Stimulated activated CD8-positive, alpha-beta memory T cell treated with anti-CD3 and anti-CD28 coated beads, Interleukin-2, amount 100 ng/mL, for 48 hours (primary cell): ENCODE measurements at places on chromosomes 2 and 18.

- DNase-seq: peak; percentile 58
Observed at GRCh38 chr2:74334931-74335333, 8.3 kb downstream of the SLC4A5 start.

DNA sequence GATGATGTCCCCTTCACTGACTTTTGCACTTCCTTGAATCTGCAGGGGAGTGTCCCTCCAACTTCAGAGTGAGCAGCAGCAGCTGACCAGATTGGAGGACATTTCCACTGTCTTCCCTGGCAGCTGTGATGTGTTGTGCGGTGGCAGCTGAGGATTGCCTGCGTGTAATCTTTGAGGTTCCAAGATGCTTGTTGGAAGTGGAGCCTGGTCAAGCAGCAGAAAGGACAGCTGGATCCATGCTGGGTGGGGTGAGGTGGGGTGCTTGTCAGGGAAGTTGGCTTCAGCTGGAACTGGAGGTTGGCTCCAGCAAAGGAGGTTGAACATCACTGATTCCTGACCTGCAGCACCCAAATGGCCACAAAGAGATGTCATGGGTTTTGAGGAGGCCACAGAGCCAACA, 64.8 kb downstream of the ST3GAL5 start:
- no peak for DNase-seq

GRCh38 chr18:3107740-3108151, 94.8 kb upstream of the LPIN2 start:
- no peak for DNase-seq

GRCh38 chr2:38433607-38433975, 56.5 kb upstream of the ATL2 start:
- DNase-seq: no peak

DNA sequence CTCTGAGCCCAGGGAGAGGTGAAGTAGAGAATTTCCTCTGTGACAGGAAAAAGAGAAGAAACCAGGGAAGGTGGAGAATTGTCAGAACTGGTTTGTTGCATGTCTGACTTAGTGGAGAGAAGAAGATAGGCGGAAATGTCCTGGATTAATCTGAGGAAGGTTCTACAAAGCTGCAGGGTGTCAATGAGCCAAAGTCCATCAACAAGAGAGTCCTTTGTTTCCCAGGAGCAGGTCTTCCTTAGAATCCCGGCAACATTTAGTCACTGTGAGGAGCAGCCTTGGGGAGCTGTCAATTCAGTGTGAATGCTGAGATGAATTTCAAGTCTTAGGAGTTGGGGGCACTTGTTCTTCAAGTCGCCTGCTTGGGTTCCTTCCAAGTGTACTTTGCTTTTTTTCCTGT, 88.4 kb upstream of the CELF4 start:
- no peak for DNase-seq

GRCh38 chr2:27118525-27119329, at the start of gene CGREF1:
Gene CGREF1 (minus strand): TSS chr2:27119128. CDS start chr2:27104366, 14,762 bp downstream.
- no peak for DNase-seq

DNA sequence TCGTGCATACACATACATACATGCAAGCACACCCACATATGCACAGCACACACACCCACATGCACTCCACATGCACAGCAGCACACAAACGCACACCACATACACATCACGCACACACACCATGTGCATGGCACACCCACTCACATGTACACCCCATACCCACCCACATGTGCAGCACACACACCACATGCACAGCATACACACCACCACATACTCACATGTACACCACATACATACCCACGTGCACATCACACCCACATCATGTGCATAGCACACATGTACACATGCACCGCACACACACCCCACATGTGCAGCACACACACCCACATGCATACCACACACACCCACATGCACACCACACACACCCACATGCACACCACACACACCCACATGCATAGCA, 132.0 kb upstream of the RGPD4 start:
- DNase-seq: no peak

- no peak for DNase-seq
Observed at GRCh38 chr18:62490967-62491695, 31.7 kb upstream of the ZCCHC2 start.

DNA sequence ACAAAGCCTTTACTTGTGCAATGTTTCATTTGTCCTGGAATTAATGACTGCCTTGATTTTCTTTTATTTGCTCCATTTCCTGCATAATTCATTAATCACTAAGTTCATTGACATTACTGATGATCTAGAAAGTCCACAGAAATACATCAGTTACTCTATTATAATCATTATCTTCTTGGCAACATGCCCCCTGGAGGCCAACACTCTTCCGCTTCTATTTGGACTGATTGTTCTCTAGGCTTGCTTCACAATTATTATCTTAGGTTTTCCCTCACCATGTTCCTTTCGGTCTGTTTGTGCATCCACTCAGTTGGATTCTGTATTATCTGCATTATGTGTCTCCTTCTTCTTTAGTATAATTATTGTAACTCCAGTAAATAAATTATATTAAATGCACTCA, 461.0 kb upstream of the CDH2 start:
- DNase-seq: no peak

GRCh38 chr2:169839954-169840746, 12.9 kb downstream of the UBR3 start:
- no peak for DNase-seq

GRCh38 chr18:37176621-37176934, 347.7 kb downstream of the KIAA1328 start:
- no peak for DNase-seq

GRCh38 chr2:112142525-112143078, 4.4 kb downstream of the FBLN7 start:
- no peak for DNase-seq
